D341Med (cell line): ENCODE measurements at places on chromosomes 6 and 20.

DNA sequence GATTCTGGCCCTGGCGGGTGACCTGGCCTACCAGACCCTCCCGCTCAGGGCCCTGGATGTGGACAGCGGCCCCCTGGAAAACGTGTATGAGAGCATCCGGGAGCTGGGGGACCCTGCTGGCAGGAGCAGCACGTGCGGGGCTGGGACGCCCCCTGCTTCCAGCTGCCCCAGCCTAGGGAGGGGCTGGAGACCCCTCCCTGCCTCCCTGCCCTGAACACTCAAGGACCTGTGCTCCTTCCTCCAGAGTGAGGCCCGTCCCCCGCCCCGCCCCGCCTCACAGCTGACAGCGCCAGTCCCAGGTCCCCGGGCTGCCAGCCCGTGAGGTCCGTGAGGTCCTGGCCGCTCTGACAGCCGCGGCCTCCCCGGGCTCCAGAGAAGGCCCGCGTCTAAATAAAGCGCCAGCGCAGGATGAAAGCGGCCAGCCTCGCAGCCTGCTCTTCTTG is 868 bp upstream of the SLC2A4RG start:
- no peak for DNase-seq

- DNase-seq = no peak
These were observed 277.6 kb downstream of the COL12A1 start for GRCh38 chr6:74928203-74928602.

DNA sequence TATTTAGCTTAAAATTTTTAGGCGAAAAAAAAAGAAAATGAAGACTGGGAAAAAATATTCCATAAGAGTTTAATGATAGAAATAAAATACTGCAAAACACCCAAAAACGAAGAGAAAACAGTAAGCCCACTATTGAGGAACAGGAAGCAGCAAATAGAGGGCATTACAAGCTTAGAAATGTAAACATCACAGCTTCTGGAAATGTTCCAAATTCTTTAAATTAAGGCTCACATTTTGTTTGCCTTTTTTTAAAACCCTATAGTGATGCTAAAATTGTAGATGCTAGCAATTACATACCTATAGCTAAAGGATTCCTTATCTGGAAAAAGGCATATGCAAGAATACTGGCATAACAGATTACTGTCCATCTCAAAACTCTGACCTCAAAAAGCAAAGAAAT is 248.6 kb downstream of the KHDRBS2 start:
- no peak for DNase-seq

- no peak for DNase-seq
These were observed 128.4 kb upstream of the PLN start for GRCh38 chr6:118419448-118420394.

- DNase-seq = no peak
These were observed 20.5 kb downstream of the SLC22A3 start for GRCh38 chr6:160368670-160369069.

DNA sequence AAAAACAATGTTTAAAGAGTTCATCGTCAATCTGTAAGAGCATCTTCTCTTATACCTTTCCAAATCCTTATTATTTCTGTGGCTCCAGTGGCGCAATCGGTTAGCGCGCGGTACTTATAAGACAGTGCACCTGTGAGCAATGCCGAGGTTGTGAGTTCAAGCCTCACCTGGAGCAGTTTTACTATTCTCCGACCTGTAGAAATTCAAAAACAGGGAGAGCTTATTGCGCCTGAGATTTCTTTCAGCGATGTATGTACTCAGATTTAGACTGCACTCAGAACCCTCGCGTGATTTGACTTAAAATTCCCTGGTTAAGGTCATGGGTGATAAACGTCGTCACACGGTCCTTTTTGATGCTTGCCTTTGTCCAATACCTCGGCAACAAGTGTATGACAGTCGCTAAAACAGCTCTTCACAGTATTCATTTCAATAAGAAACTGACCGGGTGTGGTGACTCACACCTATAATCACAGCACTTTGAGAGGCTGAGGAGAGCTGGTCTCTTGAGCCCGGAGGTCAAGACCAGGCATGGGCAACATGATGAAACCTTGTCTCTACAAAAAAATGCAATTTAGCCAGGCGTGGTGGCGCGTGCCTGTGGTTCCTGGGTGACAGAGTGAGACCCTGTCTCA is 11.9 kb downstream of the GPX5 start:
- DNase-seq = no peak

- no peak for DNase-seq
These were observed 20.5 kb downstream of the RSPH9 start for GRCh38 chr6:43665376-43665775.

DNA sequence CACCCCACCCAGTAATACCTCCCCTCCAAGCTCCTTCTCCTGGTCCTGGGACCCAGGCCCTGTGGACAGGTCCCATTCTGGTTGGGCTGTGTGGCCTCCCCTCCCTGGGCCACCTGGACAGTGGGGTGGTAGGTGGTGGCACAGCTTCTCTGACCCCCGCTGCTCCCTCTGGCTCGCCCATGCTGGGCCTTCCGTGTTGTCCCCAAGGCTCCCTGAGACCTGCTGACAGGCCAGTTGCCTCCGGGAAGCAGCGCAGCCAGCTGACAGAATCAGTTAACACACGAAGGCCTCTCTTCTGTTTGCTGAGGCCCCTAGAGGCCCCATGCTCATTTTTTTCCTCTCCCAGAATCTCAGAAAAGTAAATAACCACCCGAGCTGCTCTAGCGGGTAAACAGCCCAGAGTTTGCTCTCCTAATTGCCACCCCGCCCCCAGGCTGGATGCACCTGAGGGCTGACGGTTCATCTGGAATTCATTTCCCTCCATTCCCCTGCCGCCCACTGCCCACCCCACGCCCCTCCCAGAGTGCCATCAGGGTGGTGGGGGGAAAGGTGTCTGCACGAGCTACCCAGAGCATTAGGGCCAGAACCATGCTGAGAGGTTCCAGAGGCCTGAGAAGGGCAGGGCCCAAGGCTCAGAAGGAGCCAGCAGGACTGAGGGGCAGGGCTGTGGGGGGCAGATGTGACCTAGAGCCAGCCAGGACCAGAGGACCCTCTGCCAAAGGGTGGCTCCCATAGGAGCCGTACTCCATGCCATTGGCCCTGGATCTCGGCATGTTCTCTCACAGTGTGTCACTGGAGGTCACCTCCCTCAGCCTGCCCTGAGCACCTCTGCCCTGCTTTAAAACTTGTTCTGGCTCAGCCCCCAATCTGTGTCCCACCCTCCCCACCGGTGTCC is 157.5 kb downstream of the GRM4 start:
- peak; percentile 35 for DNase-seq

GRCh38 chr20:48492015-48492714 is 335.6 kb downstream of the PREX1 start:
- DNase-seq = no peak

- DNase-seq = no peak
These were observed 252.9 kb upstream of the RUNX2 start for GRCh38 chr6:45075246-45075645.

DNA sequence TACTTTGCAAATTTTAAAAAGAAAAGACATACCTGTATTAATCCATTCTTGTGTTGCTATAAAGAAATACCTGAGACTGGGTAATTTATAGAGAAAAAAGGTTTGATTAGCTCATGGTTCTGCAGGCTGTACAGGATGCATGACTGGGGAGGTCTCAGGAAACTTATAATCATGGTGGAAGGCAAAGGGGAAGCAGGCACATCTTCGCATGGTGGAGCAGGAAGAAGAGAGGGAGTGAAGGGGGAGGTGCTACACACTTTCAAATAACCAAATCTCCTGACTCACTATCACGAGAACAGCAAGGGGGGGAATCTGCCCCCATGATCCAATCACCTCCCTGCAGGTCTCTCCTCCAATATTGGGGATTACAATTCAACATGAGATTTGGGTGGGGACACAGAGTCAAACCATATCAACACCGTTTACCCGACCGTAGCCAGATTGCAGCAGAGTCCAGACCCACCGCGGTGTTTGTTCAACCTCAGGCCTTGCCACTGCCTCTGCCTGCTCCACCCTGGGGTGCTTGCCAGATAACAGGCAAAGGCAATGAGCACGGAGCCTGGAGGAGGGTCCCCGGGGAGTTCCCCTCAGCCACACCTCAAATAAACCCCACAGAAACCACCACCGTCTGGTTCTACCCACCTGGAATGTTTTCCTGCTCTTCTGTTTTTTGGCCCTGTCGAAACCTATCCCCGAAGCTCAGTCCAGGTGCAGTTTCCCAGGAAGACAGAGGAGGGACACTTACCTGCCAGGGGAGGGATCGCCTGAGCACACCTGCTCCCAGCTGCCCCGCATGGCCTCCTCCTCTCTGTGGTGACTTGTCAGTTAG is 142.2 kb upstream of the AFDN start:
- DNase-seq = no peak

- DNase-seq = no peak
These were observed 445.1 kb upstream of the JAG1 start for GRCh38 chr20:11118802-11119380.

DNA sequence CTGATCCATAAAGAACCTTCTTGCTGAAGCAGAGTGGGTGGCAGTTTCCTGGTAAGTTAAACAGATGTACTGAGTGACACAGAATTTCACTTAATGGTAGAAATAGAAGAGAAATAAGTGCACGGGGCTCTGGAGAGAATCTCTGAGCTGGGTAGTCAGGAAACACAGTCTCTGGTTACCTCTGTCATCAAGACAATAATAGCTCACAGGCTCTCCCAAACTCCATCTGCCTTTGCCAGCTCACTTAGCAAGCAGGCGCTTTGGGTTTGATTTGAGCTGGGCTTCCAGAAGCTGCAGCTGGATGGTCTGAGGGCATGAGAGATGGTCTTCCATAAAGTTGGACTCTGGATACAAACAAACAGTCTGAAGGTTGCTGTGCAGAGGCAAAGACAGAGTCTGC is 39.6 kb upstream of the PRSS35 start:
- DNase-seq = no peak

DNA sequence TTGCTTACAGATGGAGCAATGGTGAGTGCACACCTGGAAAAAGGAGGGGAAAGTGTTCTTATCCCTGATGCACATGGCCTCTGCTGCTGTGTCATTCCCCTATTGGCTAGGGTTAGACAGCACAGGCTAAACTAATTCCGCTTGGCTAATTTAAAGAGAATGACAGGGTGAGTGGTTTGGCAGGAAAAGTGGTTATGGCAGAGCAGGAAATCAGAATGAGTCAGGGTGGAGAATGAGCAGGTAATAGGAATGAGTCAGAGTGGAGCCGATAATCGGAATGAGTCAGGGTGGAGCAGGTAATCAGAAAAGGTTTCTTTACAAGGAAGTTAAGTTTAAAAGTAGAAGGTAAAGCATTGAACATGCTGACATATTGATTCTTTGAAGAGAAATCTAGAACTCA is 355.5 kb upstream of the HTR1E start:
- DNase-seq = no peak

GRCh38 chr6:75374961-75375400 is 90.4 kb upstream of the TMEM30A start:
- no peak for DNase-seq

GRCh38 chr6:169288591-169288990 is 34.9 kb upstream of the THBS2 start:
- no peak for DNase-seq

- DNase-seq = no peak
These were observed 47.1 kb upstream of the EDN3 start for GRCh38 chr20:59253325-59253724.

DNA sequence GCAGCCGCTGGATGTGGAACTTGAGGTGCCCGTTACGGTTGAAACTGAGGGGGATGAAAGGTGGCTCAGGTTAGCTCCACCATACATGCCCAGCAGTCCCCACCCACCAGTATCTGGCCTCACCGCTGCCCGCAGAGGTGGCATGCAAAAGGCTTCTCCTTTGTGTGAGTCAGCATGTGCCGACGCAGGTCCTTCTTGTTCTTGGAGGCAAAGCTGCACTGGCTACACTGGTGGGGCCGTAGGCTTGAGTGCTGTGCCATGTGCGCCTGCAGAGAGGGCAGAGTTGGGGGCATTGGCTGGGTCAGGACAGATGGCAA is 15.8 kb downstream of the PCIF1 start:
- DNase-seq = peak; percentile 27

GRCh38 chr6:47701363-47701762 is 3.0 kb downstream of the ADGRF4 start:
- no peak for DNase-seq

DNA sequence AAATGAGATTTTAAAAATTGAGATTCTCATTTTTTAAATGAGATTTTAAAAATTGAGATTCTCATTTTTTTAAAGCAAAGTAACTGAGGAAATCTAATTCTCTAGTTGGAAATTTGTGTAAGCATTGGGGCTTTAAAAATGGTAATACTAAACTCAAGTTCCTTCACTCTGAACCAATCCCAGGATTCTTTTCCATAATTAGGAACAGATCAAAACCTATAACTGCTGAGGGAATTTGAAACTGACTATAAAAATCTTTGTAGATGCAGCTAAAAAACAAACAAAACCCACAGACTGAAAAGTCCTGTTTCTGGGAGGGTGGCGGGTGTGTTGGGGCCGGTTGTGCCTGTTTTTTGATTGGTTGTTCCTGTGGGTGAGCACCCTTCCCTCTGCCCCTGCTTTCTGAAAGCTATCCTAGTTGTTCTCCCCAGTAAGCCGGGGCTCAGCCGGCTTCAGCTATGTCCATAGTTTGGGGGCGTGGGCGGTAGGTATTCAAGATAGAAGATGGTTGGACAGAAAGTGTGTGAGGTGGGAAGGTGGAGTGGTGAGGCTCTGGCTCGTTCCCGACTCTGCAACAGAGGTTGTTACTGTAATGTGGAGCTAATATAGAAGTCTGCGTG is 49.3 kb downstream of the GFRA4 start:
- no peak for DNase-seq

- no peak for DNase-seq
These were observed 25.6 kb downstream of the L3MBTL1 start for GRCh38 chr20:43533060-43533459.

GRCh38 chr20:5153612-5154542 is 27.1 kb downstream of the CDS2 start:
- DNase-seq = no peak

GRCh38 chr6:146914489-146915483 is 289.4 kb upstream of the STXBP5 start:
- no peak for DNase-seq

DNA sequence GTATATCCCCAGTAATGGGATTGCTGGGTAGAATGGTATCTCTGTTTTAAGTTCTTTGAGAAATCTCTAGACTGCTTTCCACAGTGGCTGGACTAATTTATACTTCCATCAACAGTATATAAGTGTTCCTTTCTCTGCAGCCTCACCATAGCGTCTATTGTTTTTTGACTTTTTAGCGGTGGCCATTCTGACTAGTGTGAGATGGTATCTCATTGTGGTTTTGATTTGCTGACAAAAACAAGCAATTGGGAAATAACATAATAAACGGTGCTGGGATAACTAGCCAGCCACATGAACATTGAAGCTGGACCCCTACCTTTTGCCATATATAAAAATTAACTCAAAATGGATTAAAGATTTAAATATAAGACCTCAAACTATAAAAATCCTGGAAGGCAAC is 14.2 kb downstream of the OR2A4 start:
- no peak for DNase-seq

DNA sequence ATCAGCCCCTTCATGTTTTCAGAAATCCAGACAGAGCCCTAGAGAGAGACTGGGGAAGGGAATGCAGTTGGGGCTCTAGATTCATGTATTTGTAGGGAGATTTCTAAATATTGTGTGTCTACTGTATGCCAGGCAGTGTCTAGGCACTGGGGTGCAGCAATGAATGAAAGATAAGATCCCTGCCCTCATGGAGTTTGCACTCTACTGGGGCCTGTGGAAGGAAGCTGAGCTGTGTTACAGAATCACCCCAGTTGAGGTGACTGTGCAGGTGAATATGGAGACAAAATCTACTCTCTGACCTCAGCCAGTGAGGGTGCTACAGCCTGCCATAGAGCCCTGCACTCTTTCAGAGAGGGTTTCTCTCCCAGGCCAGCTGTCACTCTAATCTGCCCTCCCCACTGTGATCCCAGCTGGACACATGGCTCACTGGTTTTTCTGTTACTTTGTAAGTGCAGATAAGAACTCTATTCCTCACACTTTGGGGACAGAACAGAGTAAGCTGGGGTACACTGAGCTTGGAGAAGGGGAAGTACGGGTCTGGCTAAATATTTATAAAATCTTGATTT is 69.2 kb upstream of the E2F3 start:
- DNase-seq = no peak
